ENCODE measurements at places on chromosomes 2 and 18.

- DNase-seq, result no peak
Measured at GRCh38 chr2:121063471-121063870, 221.5 kb downstream of the TFCP2L1 start.

DNA sequence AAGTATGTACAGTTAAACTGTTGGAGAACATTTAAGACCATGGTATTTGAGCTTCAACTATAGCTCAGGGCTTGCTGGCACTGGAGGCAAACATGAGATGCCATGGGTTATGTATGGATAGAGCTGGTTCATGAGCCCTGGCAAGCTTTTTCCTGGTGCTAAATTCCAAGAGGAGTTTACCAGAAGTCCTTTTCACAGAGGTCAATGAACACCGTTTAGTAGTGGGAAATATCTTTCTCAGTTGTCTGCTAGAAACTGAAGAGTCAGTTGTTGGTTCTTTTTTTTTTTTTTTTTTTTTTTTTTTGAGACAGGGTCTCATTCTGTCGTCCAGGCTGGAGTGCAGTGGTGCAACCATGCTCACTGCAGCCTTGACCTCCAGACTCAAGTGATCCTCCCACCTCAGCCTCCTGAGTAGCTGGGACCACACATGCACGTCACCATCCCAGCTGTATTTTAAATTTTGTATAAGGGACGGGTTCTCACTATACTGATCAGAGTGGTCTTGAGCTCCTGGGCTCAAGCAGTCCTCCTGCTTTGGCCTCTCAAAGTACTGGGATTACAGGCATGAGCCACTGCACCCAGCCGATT lies 1.3 kb downstream of the KHK start:
- no peak for DNase-seq

DNA sequence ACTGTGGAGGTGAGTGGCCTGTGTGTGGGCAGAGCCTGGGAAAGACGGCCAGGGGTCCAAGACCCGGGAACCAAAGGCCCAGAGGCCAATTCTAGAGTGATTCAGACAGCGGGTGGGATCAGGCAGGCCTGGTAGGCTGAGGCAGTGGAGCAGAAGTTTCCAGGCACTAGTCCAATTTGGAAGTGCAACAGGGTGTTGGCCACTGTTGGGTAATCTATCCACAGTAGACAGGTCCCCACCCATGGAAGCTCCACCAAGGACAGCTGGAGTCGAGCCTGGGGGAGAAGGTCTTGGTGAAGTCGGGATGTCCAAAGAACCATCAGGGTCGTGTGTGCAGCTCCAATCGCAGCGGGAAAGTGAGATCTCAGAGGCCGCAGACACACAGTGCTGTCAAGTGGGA lies 125.8 kb upstream of the COPS8 start:
- no peak for DNase-seq

GRCh38 chr2:168212167-168212566 lies 35.2 kb downstream of the STK39 start:
- DNase-seq, result no peak

DNA sequence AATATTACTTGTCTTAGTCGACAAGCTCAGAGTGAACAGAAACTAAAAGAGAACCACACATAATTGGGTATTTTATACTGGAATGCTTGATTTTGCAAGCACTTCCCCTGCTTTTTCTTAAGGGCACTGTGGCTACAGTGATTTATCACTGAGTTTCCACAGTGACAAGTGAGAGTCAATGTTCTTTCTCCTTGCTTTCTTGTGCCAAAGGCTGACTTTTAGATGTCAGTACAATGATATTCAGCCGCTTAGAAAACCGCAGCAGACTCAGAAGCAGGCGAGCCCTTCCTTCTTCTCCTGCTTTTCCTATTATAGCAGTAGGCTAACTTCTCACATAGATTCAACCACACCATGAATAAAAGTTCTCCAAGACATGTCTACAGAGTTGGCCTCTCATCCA lies 1603.6 kb upstream of the NXPH2 start:
- DNase-seq, result no peak

GRCh38 chr2:217972490-217972889 lies 30.3 kb downstream of the TNS1 start:
- no peak for DNase-seq

- DNase-seq, result no peak
Measured at GRCh38 chr2:134660626-134661402, 58.0 kb downstream of the TMEM163 start.

DNA sequence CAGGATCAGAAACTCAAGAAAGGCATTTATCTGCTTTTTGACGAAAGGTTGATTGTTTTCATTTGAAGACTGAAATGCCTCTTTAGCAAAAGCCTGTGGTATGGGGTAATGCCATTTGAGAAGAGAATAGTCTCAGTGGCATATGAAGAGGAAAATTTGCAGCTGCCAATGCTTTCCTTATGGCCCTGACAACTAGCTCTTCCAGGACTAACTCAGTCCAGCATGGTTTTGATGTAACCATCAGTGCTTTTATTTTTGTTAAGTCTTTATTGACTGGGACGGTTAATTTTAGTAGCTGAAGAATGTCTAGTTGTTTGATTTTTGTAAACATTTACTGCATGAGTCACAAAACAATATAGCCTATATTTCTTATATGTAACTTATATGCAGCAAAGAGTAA lies 158.4 kb downstream of the LNPK start:
- DNase-seq, result no peak

- DNase-seq, result no peak
Measured at GRCh38 chr2:85257359-85257969, 70.3 kb downstream of the TGOLN2 start.

- DNase-seq, result no peak
Measured at GRCh38 chr2:1749489-1750119, 5.3 kb upstream of the PXDN start.

DNA sequence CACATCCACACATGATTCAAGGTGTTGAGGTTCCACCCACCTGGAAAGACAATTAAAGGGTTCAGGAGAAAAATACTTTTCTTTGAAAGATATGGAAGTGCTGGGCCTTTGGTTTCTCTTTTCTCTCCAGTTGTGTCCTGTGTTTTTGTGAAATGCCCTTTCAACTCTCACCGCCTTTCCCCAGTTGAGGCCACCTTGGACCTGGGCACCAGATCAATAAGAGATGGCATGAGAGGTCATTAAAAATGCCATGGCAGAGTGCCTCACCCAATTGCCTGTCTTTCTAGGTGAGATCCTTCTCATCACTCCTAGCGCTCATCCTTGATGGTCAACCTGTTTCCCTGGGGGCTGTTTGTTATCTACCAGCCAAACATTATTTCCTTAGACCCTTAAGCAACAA lies 453.9 kb downstream of the TSN start:
- DNase-seq, result no peak

GRCh38 chr2:172922815-172923214 lies 152.8 kb upstream of the MAP3K20 start:
- no peak for DNase-seq

Measured in HepG2 (cell line).